ENCODE measurements at places on chromosomes 6 and 20.

DNA sequence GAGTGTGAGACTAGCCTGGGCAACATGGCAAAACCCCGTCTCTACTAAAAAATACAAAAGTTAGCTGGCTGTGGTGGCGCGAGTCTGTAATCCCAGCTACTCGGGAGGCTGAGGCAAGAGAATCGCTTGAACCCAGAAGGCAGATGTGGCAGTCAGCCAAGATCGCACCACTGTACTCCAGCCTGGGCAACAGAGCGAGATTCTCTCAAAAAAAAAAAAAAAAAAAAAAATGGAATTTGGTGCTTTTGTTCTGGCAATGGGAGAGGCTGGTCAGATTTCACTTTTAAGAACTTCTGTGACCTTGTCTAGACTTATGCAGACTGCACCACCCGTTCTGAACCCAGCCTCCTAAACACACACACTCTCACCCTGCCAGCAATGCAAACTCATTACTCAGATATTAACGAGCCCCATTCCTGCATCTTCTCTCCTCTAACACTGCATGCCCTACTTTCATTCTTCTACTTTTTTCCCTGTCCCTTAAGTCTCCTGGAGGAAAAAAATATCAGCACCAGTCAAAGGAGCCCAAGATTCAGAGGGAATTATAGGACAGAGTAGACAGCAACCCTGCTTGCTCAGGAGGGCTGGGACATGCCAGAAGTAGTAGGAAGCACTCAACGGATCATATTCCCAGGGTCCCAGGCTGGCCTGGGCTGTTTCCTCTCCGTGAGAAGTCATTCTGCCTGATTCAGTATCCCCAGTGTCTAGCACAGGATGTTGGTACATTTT lies 4.4 kb downstream of the MOCS1 start:
- H3K36me3 ChIP-seq: no peaks in the 10 kb centered on the region
- no peak overlapping the region for H3K27ac ChIP-seq
- H3K27me3 ChIP-seq: no peaks in the 10 kb centered on the region
- no peak for DNase-seq
- peaks cover 6% of the 10 kb centered on the region for H3K4me1 ChIP-seq

GRCh38 chr6:12718015-12718414 lies 1.4 kb downstream of the PHACTR1 start:
- H3K4me3 ChIP-seq: no peak overlapping the region
- H3K27ac ChIP-seq: no peak overlapping the region
- peak; percentile 80 for DNase-seq
- H3K4me1 ChIP-seq: no peaks in the 10 kb centered on the region
- no peaks in the 10 kb centered on the region for H3K27me3 ChIP-seq
- no peaks in the 10 kb centered on the region for H3K36me3 ChIP-seq

- H3K27me3 ChIP-seq: no peaks in the 10 kb centered on the region
- DNase-seq: no peak
- no peak overlapping the region for H3K27ac ChIP-seq
- H3K4me1 ChIP-seq: peaks cover 20% of the 10 kb centered on the region
- H3K36me3 ChIP-seq: no peaks in the 10 kb centered on the region
Observed at GRCh38 chr6:3252861-3253596, 5.7 kb upstream of the PSMG4 start.

- no peaks in the 10 kb centered on the region for H3K27me3 ChIP-seq
- H3K4me1 ChIP-seq: no peaks in the 10 kb centered on the region
- no peaks in the 10 kb centered on the region for H3K36me3 ChIP-seq
- no peak for DNase-seq
Observed at GRCh38 chr6:137840252-137840651, 26.8 kb upstream of the TNFAIP3 start.

- no peak overlapping the region for H3K4me3 ChIP-seq
- H3K27ac ChIP-seq: no peak overlapping the region
- no peaks in the 10 kb centered on the region for H3K4me1 ChIP-seq
- no peaks in the 10 kb centered on the region for H3K27me3 ChIP-seq
- no peaks in the 10 kb centered on the region for H3K36me3 ChIP-seq
Observed at GRCh38 chr20:39195582-39196021, 233.5 kb downstream of the DHX35 start.

GRCh38 chr6:168355716-168356522 lies 36.3 kb upstream of the DACT2 start:
- no peaks in the 10 kb centered on the region for H3K36me3 ChIP-seq
- H3K27me3 ChIP-seq: no peaks in the 10 kb centered on the region
- peak; percentile 30 for DNase-seq
- H3K4me1 ChIP-seq: no peaks in the 10 kb centered on the region

DNA sequence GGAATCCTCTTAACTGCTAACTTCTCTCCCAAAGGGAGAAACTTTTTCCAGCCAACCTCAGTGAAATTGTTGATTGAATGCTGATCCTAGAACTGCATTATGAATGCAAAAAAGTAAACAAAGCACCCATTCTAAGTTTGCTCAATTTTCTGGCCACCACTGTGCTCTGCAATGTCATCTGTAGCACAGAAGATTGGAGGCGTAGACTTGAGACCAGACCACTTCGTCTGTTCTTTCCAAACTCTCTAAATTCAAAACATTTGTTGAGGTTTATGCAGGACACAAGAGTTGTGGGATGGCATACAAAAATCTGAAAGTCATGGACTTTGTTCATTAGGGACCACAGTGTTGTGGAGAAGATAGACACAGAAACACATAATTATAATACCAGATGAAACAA lies 11.1 kb upstream of the TSPYL1 start:
- H3K27me3 ChIP-seq: no peaks in the 10 kb centered on the region
- H3K36me3 ChIP-seq: no peaks in the 10 kb centered on the region
- no peak overlapping the region for H3K4me3 ChIP-seq
- no peak for DNase-seq
- no peak overlapping the region for H3K27ac ChIP-seq

Data from trophoblast cell (in vitro differentiated cells and primary cell).